ENCODE measurements at places on chromosomes 2 and 18. TPM values are rescaled to one million over a fixed set of nuclear protein-coding genes. Genes with fewer than 3 reads are reported as not detected.

GRCh38 chr2:53854678-53855077 is 5.1 kb downstream of the GPR75 start:
- no peaks in the 10 kb centered on the region for H3K4me1 ChIP-seq
- DNase-seq = no peak
- H3K27me3 ChIP-seq = no peaks in the 10 kb centered on the region
- no peak overlapping the region for H3K27ac ChIP-seq
- peaks cover 9% of the 10 kb centered on the region for H3K36me3 ChIP-seq
- H3K4me3 ChIP-seq = no peak overlapping the region

- DNase-seq = no peak
- no peak overlapping the region for H3K4me3 ChIP-seq
- H3K36me3 ChIP-seq = no peaks in the 10 kb centered on the region
- H3K27ac ChIP-seq = no peak overlapping the region
These were observed 5.7 kb upstream of the RTKN start for GRCh38 chr2:74447230-74447999.

- no peak for DNase-seq
- H3K27me3 ChIP-seq = no peaks in the 10 kb centered on the region
- H3K4me1 ChIP-seq = no peaks in the 10 kb centered on the region
- no peak overlapping the region for H3K27ac ChIP-seq
These were observed 161.3 kb upstream of the REG3G start for GRCh38 chr2:78864205-78864604.

- no peak overlapping the region for H3K27ac ChIP-seq
- H3K4me1 ChIP-seq = no peaks in the 10 kb centered on the region
- H3K36me3 ChIP-seq = no peaks in the 10 kb centered on the region
- peaks cover 3% of the 10 kb centered on the region for H3K27me3 ChIP-seq
These were observed 20.8 kb upstream of the OTOS start for GRCh38 chr2:240161087-240161750.

IL1A gene
- total RNA-seq = 0.69 TPM

RAB27B gene
- not detected for total RNA-seq

CDH20 gene
- total RNA-seq = not detected

DNA sequence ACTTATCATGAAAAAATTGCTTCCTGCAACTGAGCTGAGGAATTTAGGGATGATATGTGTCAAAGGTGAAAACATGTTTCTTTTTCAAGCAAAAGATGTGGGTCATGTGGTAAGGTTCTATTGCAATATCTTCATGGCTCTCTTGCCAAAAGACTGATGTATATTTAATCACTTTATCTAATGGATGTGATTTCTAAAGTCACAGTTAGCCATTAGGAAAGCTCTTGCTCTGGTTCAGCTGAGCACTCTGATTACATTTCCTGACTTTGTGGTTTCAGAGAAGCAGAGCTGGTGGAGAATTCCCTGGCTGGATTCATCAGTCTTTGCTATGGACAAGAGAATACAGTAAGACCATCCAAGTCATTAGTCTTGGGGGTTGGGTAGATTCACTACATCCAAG is 24.4 kb downstream of the SCN9A start:
- no peak overlapping the region for H3K4me3 ChIP-seq
- no peaks in the 10 kb centered on the region for H3K4me1 ChIP-seq
- no peak for DNase-seq
- H3K36me3 ChIP-seq = no peaks in the 10 kb centered on the region
- H3K27me3 ChIP-seq = no peaks in the 10 kb centered on the region
- H3K27ac ChIP-seq = no peak overlapping the region

IL1F10 gene
- not detected for total RNA-seq

DNA sequence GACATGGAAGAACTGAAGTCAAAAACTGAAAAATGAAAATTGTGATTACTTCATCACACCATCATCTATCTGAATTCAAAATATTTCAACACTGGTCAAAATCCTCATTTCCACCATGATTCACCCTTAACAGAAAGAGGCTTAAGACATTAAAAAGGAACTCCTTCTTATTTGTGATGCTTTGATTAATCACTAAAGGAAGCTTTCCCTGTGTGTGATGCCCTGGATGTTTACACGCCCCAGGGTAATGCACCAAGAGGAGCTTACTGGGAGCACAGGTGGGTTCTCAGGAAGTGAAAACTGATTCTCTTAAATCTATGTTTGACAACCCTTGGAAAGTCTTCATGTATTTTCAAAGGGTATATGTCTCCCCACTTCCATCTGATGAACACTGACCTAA is 11.5 kb downstream of the GRB14 start:
- H3K27ac ChIP-seq = no peak overlapping the region
- no peaks in the 10 kb centered on the region for H3K36me3 ChIP-seq
- no peaks in the 10 kb centered on the region for H3K4me1 ChIP-seq

GRCh38 chr18:76357585-76358260 is 137.3 kb downstream of the ZNF516 start:
- no peak for DNase-seq
- no peaks in the 10 kb centered on the region for H3K27me3 ChIP-seq
- peaks cover 1% of the 10 kb centered on the region for H3K4me1 ChIP-seq
- no peaks in the 10 kb centered on the region for H3K36me3 ChIP-seq
- no peak overlapping the region for H3K4me3 ChIP-seq

DNA sequence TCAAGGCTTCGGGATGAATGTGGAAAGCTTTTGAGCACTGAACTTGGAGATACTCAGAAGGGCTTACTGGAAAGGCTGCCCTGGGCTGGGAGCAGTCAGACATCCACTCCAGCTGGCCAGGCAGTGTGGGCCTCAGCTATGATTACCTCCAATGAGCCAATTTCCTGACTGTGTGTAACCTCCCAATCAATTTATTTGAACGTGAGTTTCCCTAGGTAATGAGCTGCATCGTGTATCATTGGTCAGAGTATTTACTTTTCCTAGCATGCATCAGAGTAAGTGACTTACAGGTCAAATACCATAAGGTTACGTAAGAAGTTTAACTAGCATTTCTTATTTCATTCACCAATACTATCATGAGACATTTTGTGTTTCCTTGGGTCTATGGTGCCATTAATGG is 11.0 kb upstream of the CTAGE1 start:
- no peaks in the 10 kb centered on the region for H3K27me3 ChIP-seq
- H3K27ac ChIP-seq = no peak overlapping the region
- peaks cover 4% of the 10 kb centered on the region for H3K4me1 ChIP-seq
- H3K4me3 ChIP-seq = no peak overlapping the region
- DNase-seq = no peak

ALLC gene
- not detected for total RNA-seq

GRCh38 chr2:224586127-224586695 is 1.0 kb upstream of the CUL3 start:
- H3K27ac ChIP-seq = peak overlapping the region; percentile 95
- peaks cover 21% of the 10 kb centered on the region for H3K36me3 ChIP-seq
- no peak for DNase-seq
- peak overlapping the region; percentile 95 for H3K4me3 ChIP-seq
- H3K27me3 ChIP-seq = no peaks in the 10 kb centered on the region
